Temporal lobe (tissue), 4 donors: ENCODE measurements at places on chromosomes 3 and 15. TPM values are rescaled to one million over a fixed set of nuclear protein-coding genes. Genes with fewer than 3 reads are reported as not detected.

ACP3 gene
- 0.98 TPM for total RNA-seq

MST1 gene
- 5.2 TPM for total RNA-seq

SEMA3F gene
- total RNA-seq: 8.9 TPM

PTPN9 gene
- 22.9 TPM for total RNA-seq

CXCR6 gene
- total RNA-seq: not detected
